ENCODE measurements at places on chromosomes 3 and 15. TPM values are rescaled to one million over a fixed set of nuclear protein-coding genes. Genes with fewer than 3 reads are reported as not detected.

DNAH12 gene
- not detected for total RNA-seq

CNBP gene
- total RNA-seq, result 258 TPM

DNA sequence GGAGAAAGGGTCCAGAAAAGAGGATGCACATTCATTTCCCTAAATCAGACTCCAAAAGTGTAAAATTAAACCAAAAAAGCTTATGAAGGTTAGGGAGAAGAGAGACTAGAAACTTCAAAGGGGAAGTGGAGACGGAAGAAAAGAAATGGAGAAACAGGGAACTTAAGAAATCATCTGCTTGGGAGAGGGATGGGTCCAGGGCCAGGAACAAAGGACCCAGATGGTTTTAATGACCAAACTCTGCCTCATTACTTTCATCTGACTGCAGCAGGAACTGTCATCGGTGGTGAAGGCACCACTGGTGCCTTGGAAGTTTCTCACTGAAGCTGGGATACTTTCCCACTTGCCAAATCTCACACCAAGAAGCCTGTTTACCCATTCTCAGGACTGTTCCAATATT lies 70.5 kb upstream of the SLC4A7 start:
- peaks cover 38% of the 10 kb centered on the region for H3K4me1 ChIP-seq
- H3K36me3 ChIP-seq, result no peaks in the 10 kb centered on the region
- H3K27me3 ChIP-seq, result no peaks in the 10 kb centered on the region
- H3K4me3 ChIP-seq, result no peak overlapping the region
- no peak for DNase-seq
- H3K27ac ChIP-seq, result no peak overlapping the region

DNA sequence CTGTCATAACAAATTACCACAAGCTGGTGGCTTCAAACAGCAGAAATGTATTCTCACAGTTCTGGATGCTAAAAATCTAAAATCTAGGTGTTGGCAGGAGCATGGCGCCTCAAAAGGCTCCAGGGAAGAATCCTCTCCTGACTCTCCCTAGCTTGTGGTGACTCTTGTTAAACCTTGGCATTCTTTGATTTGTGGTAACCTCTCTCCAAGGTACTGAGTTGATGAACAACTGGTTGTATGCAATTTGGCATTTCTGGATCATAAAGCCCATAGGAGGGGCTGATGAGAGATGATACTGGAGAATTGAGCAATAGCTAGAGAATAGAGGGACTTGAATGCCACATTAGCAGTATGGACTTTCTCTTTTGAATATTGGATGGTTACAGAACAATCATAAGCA lies 821.8 kb downstream of the TBL1XR1 start:
- DNase-seq, result no peak
- no peak overlapping the region for H3K4me3 ChIP-seq
- H3K36me3 ChIP-seq, result no peaks in the 10 kb centered on the region

GRCh38 chr3:87288446-87288845 lies 12.1 kb upstream of the POU1F1 start:
- no peaks in the 10 kb centered on the region for H3K36me3 ChIP-seq
- no peak overlapping the region for H3K4me3 ChIP-seq
- no peaks in the 10 kb centered on the region for H3K27me3 ChIP-seq

Data from SJSA1 (cell line).